Ascending aorta (tissue), 2 donors: ENCODE measurements at places on chromosomes 3 and 15.

GRCh38 chr15:68384451-68385239 is 47.3 kb downstream of the ITGA11 start:
- no peak overlapping the region for H3K4me3 ChIP-seq
- peaks cover 8% of the 10 kb centered on the region for H3K36me3 ChIP-seq
- peaks cover 31% of the 10 kb centered on the region for H3K4me1 ChIP-seq
- DNase-seq: peak; percentile 79
- H3K27me3 ChIP-seq: no peaks in the 10 kb centered on the region

GRCh38 chr15:70853318-70853972 is 512 bp downstream of the LARP6 start:
- H3K4me3 ChIP-seq: peak overlapping the region; percentile 79
- H3K4me1 ChIP-seq: no peaks in the 10 kb centered on the region

DNA sequence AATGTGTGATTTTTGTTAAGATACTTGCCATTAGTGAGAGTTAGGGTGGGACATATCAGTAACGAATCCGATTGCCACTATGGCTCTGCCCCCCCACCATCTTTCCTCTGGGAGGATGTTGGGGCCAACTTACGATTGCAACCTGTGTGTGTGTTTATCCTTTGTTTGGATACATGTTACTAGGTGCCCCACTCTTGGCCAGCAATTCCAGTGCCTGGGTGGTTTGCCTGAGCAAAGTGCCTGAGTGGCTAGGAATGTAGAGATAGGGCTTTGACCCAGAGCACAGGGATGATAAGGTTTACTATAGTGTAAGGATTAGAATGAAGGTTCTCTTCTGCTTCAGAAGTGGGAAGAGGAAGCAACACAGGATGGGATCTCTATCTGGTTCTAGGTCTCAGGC is 231.8 kb downstream of the TP63 start:
- H3K27ac ChIP-seq: no peak overlapping the region
- H3K4me1 ChIP-seq: no peaks in the 10 kb centered on the region
- no peaks in the 10 kb centered on the region for H3K27me3 ChIP-seq
- DNase-seq: no peak
- no peaks in the 10 kb centered on the region for H3K36me3 ChIP-seq

- H3K36me3 ChIP-seq: no peaks in the 10 kb centered on the region
- H3K4me1 ChIP-seq: peaks cover 3% of the 10 kb centered on the region
- H3K4me3 ChIP-seq: no peak overlapping the region
- no peaks in the 10 kb centered on the region for H3K27me3 ChIP-seq
Measured at GRCh38 chr15:95872366-95872771, 458.1 kb upstream of the NR2F2 start.

DNA sequence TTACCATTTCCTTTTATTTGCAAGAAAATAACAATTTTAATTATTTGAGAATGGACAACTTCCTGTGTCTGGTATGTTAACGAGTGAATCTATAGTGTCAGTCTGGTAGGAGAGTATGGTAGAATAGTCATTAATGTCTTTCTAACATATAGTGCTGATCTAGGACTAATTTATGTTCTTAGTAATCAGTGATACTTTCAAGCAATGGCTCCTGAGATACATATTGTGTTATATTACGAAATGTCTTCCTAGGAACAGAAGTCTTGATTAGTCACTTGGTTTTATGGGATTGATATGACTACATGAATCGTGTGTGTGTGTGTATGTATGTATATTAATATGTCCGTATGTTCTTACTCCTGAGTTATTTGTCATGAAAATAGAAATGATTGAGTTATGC is 66.6 kb upstream of the PAQR5 start:
- no peaks in the 10 kb centered on the region for H3K36me3 ChIP-seq
- H3K4me3 ChIP-seq: no peak overlapping the region
- no peak overlapping the region for H3K27ac ChIP-seq
- H3K4me1 ChIP-seq: no peaks in the 10 kb centered on the region

DNA sequence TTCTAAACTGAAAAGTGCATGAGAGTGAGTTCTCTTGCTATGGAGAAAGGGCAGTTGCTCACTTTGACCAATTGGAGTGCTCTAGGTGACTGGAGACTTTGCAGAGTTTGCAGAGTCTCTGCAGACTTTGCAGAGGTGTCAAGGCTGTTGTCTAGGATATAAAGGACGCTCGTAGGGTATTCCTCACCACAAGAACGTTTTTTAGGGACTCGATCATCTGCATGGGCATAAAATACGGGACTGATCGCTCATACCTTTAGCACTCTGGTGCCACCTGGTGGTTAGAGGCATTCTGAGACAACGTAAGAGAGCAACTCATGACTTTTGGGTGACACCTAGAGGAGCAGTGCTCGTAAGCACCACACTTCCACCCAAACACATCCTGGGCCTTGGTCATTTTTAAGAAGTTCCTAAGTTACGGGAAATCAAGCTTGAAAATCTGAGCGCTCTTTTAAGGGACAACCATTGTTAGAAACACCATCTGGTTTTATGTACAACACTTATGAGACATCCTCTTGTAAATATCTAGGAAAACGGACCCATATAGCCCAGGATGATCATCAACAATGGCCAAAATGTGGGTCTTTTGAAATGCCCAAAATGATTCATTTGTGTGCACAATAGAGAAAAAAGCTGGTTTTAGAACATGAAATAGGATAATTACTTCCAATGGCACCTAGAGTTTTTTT is 51.6 kb upstream of the XCR1 start:
- no peaks in the 10 kb centered on the region for H3K27me3 ChIP-seq
- DNase-seq: peak; percentile 97
- H3K4me1 ChIP-seq: no peaks in the 10 kb centered on the region
- peak overlapping the region; percentile 45 for H3K4me3 ChIP-seq
- H3K36me3 ChIP-seq: no peaks in the 10 kb centered on the region

DNA sequence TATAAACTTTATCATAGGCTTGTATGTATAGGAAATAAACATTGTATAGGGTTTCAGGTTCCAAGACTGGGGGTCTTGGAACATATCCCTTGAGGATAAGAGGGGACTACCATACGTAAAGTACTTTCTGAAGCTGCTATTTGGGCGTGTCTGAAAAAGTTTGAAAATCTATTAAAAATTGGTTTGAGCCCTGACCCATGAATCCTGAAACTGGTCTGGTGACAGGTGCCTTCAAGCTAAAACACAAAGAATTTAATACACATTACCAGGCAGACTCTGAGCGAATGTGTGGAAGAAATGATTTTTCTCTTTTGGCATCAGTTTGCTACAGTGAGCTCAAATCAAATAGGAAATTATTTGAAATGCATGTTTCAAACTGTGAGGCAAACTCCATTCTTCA is 16.3 kb downstream of the TF start:
- H3K36me3 ChIP-seq: no peaks in the 10 kb centered on the region
- no peak for DNase-seq
- H3K4me1 ChIP-seq: no peaks in the 10 kb centered on the region
- H3K27me3 ChIP-seq: no peaks in the 10 kb centered on the region

GRCh38 chr15:39961051-39961450 is 27.1 kb downstream of the EIF2AK4 start:
- H3K4me3 ChIP-seq: no peak overlapping the region
- no peak overlapping the region for H3K27ac ChIP-seq
- no peaks in the 10 kb centered on the region for H3K4me1 ChIP-seq
- H3K27me3 ChIP-seq: no peaks in the 10 kb centered on the region
- peaks cover 32% of the 10 kb centered on the region for H3K36me3 ChIP-seq

DNA sequence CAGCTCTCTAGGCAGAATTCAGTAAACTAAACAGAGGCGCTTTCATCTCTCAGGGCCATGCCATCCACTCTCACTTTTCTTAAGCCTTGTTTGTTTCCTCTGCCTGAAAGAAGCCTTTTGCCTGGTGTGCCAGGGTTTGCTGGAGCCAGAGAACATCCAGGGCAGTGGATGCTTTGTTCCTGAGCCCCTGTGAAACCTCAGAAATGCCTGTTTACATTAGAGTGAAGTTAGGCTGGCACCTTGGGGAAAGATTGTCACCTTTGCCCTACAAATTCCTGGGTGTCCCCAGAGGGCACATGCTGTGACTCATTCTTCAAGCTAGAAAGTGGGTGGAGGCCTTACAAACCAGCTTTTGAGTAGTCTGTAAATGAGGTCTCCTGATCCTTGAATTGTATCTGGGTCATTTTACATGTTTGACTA is 10.7 kb upstream of the TRAK1 start:
- peaks cover 31% of the 10 kb centered on the region for H3K4me1 ChIP-seq
- H3K27me3 ChIP-seq: no peaks in the 10 kb centered on the region
- no peaks in the 10 kb centered on the region for H3K36me3 ChIP-seq
- DNase-seq: peak; percentile 84

DNA sequence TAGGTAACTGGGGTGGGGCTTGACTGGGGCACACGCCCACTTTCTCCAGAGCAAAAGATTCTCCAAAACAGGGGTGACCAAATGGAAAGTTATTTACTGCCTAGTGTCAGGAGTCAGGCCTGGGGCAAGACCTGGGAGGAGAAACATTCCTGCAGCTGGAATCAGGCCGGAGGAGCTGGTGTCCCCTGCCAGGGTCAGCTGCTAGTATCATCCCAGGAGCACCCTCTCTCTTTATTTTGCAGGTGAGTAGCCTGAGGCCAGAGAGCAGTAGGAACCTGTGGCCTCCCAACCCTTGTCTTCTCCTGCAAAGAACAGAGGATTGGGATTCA is 32.9 kb downstream of the DNAJB8 start:
- no peaks in the 10 kb centered on the region for H3K4me1 ChIP-seq
- no peaks in the 10 kb centered on the region for H3K36me3 ChIP-seq
- H3K4me3 ChIP-seq: no peak overlapping the region
- no peak for DNase-seq
- peaks cover 5% of the 10 kb centered on the region for H3K27me3 ChIP-seq

GRCh38 chr15:95865330-95865739 is 465.2 kb upstream of the NR2F2 start:
- DNase-seq: no peak
- no peaks in the 10 kb centered on the region for H3K36me3 ChIP-seq
- no peak overlapping the region for H3K4me3 ChIP-seq
- no peaks in the 10 kb centered on the region for H3K27me3 ChIP-seq

DNA sequence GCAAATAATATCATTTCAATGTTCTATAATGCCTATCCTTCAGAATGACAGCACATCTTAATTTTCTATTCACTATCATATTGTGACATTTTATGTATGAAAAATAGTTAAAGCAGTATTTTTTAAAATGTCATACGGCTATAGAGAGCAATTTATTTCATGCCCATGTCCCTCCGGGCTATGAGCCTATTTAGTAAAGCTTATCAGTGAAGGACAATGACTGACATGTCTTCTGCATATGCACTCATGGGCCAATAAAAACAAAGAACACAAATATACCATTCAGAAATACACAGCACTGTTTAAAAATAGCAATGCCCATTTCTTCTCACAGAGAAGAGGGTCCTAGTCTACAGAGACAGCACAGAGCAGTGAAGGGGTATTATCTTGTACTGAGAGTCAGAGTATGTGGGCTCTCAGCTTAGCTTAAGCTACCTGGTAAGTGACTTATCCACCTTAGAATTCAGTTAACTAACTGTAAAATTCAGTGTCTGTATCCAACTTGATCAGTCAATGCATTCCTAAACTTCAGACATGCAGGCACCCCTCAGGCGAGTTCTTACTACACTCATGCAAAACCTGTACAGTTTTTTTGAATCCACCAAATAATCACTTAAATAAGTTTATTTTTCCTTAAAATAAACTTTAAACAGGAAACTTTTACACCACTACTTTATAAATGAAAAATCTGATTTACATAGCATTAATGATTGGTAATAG is 9.0 kb downstream of the GOLIM4 start:
- H3K4me1 ChIP-seq: no peaks in the 10 kb centered on the region
- no peaks in the 10 kb centered on the region for H3K36me3 ChIP-seq
- H3K4me3 ChIP-seq: no peak overlapping the region

- H3K4me1 ChIP-seq: no peaks in the 10 kb centered on the region
- no peaks in the 10 kb centered on the region for H3K27me3 ChIP-seq
- no peak overlapping the region for H3K4me3 ChIP-seq
- H3K36me3 ChIP-seq: no peaks in the 10 kb centered on the region
- no peak overlapping the region for H3K27ac ChIP-seq
Measured at GRCh38 chr3:148075771-148076716, 621.7 kb upstream of the AGTR1 start.

- peaks cover 3% of the 10 kb centered on the region for H3K4me1 ChIP-seq
- peak; percentile 89 for DNase-seq
Measured at GRCh38 chr15:68431792-68432401, at the start of gene ITGA11. Gene ITGA11 (minus strand): TSS chr15:68432163. CDS start chr15:68432066, 97 bp downstream.

- no peaks in the 10 kb centered on the region for H3K36me3 ChIP-seq
- H3K27me3 ChIP-seq: no peaks in the 10 kb centered on the region
- H3K4me1 ChIP-seq: no peaks in the 10 kb centered on the region
- H3K27ac ChIP-seq: no peak overlapping the region
- peak; percentile 78 for DNase-seq
Measured at GRCh38 chr3:48187579-48188265, 495 bp downstream of the CDC25A start.

- no peaks in the 10 kb centered on the region for H3K27me3 ChIP-seq
- no peak overlapping the region for H3K4me3 ChIP-seq
- H3K4me1 ChIP-seq: no peaks in the 10 kb centered on the region
- no peaks in the 10 kb centered on the region for H3K36me3 ChIP-seq
- no peak overlapping the region for H3K27ac ChIP-seq
Measured at GRCh38 chr15:93420050-93420452, 331.0 kb upstream of the RGMA start.

DNA sequence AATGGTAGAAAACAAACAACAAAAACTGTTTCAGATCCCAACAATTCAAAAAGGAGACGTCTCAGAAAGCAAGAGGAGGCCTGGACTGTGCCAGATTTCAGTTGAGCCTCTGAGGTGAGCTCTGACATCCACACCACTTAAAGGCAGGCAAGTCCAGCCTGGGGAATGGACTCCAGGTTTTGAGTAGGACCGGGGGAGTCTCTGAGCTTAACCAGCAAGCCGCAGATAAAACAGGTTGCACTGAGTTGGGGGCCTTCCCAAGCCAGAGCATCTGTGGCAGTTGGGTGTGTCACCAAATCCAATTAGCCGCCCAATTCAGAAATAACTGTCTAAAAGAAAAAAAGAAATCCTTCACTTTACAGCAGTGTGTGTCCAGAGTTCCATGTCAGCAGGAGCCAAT is 54.7 kb downstream of the OXNAD1 start:
- H3K36me3 ChIP-seq: peaks cover 72% of the 10 kb centered on the region
- H3K27ac ChIP-seq: no peak overlapping the region
- no peaks in the 10 kb centered on the region for H3K27me3 ChIP-seq
- H3K4me1 ChIP-seq: no peaks in the 10 kb centered on the region

- H3K27ac ChIP-seq: no peak overlapping the region
- no peaks in the 10 kb centered on the region for H3K4me1 ChIP-seq
- no peak for DNase-seq
- H3K36me3 ChIP-seq: no peaks in the 10 kb centered on the region
- H3K27me3 ChIP-seq: no peaks in the 10 kb centered on the region
Measured at GRCh38 chr3:23840521-23840920, 34.8 kb downstream of the UBE2E1 start.

DNA sequence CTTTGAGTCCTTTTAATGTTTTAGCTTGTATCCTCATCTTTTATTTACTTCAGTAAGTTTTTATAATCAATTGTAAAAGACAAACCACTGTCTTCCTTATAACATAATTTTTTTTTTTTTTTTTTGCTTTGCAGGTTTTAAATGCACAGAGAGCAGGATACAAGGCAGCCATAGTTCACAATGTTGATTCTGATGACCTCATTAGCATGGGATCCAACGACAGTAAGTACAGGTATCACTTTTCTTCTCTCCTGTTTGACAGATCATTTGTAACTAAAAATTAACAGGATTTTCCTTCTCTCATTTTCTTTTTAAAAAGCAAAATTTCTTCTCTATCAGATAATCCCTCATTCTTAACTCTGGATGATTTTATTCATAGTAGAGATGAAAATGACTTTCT is 75.4 kb downstream of the PFN2 start:
- DNase-seq: no peak
- peaks cover 46% of the 10 kb centered on the region for H3K4me1 ChIP-seq
- no peaks in the 10 kb centered on the region for H3K36me3 ChIP-seq
- no peaks in the 10 kb centered on the region for H3K27me3 ChIP-seq
- H3K27ac ChIP-seq: peak overlapping the region; percentile 3

GRCh38 chr3:127820221-127820825 is 2.0 kb downstream of the MGLL start:
- H3K36me3 ChIP-seq: peaks cover 14% of the 10 kb centered on the region
- no peak overlapping the region for H3K4me3 ChIP-seq
- peaks cover 10% of the 10 kb centered on the region for H3K4me1 ChIP-seq
- no peaks in the 10 kb centered on the region for H3K27me3 ChIP-seq
- no peak for DNase-seq
